ENCODE measurements at places on chromosomes 4 and X.
A peak's percentile ranks its signal among the peaks of the same experiment; 100 is the strongest.

DNA sequence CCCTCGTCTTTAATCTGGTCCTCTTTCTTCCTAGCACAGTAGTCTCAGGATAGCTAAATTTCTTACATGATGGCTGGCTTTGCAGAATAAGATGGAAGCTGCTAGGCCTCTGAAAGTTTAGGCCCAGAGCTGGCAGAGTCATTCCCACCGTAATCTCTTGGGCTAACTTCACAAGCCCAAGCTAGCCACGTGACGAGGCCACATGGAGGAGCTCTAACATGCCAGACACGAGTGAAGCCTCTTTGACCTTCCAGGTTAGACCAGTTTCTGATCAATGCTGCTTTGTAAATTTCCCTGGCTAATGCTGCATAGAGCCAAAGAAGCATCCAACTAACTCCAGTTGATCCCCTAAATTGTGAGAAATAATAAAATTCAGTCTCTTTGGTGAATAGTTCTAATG, 9.5 kb upstream of the CENPE start:
- DNase-seq: no peak

DNA sequence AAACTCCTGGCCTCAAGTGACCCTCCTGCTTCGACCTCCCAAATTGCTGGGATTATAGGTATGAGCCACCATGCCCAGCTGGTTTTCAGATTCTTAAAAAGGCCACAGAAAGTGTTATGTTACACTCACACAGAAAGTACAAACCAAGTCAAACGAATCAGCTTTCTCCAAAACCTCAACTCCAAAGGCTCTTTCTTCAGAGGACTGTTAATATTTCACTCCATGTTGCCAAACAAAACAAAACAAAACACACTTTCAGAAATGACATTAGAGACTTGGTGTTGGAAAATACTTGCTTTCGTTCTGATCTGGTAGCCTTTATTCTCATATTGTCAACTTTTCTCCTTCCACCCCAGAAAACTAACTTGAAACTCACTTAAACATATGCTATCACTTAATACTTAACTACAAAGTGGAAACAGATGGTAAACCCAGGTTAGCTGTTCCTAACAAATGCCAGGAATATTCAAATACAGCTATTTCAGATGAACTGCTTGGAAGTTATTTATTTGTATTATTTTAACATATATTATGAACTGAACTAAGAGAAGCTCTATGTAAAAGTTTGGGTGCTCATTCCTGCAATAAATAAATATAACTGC, 34.7 kb downstream of the RLIM start:
- no peak for DNase-seq

GRCh38 chr4:78951862-78952472, 12.7 kb upstream of the PAQR3 start:
- no peak for DNase-seq

DNA sequence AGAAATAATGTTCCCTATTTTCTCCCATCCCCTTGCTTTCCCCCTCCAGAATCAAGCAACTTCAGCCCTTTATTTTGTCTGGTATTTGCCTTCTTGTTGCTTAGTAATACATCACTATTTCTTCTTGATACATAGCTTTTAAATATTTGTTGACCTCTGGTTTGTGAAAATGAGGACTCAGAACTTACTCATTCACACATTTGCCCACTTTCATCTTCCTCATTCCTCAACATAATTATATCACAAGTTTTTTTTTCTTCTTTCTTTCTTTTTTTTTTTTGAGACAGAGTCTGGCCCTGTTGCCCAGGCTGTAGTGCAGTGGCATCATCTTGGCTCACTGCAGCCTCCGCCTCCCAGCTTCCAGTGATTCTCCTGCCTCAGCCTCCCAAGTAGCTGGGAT, 28.9 kb upstream of the NDUFC1 start:
- DNase-seq: no peak

GRCh38 chrX:69070949-69071650, 94.2 kb downstream of the PJA1 start:
- DNase-seq: no peak

GRCh38 chrX:109187473-109188168, 294.3 kb downstream of the GUCY2F start:
- no peak for DNase-seq

- no peak for DNase-seq
Observed at GRCh38 chr4:164509951-164510350, 244.0 kb upstream of the SMIM31 start.

DNA sequence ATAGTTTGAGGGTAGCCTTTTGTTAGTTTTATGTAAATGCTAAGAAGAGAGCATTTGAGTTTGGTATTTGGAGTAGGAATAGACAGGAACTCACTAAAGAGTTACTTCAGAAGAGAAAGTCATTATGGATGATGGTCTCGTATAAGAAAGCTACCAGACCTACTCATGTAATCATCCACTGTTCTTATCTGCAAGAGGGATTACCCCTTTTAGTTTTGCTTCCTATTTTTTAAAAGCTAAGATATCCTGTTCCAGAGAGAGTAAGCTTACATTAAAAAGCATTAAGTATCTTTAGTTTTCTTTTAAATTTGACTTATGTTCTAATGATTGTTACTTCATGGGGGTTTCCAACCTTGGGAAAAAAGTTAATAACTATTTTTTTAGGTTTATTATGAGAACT, 12.5 kb upstream of the ART3 start:
- no peak for DNase-seq

GRCh38 chr4:108793415-108793814, 30.6 kb upstream of the ETNPPL start:
- DNase-seq: no peak

DNA sequence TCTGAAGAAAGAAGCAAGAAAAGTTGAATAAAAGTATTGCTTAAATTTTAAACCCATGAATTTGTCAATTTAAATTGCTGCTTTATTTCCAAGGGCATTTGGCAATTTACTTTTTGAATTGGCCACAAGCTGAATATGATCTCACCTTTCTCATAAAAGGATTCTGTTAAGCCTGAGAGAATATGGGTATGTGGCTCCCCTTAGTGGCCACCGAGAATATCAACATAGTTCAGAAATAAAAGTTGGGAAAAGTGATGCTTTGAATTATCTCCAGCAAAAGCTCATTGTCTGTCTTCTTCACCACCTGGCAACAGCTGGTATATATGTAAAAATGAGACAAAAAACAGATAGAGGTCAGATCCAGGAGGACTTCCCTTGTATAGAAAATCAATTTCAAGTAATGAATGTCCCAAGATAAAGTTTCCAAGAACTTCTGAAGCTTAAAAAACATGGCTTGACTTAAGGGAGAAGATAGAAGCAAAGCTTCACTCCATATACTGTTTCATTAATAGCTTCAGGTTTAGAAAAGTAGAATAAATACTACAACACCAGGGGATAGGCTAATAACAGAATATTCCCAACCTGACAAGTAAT, 290.7 kb upstream of the FAM241A start:
- no peak for DNase-seq

- DNase-seq: no peak
Observed at GRCh38 chrX:96752781-96753180, 68.1 kb downstream of the DIAPH2 start.

GRCh38 chr4:39626261-39626660, 12.4 kb downstream of the SMIM14 start:
- DNase-seq: no peak

GRCh38 chrX:115183980-115184379, 5.2 kb upstream of the RBMXL3 start:
- DNase-seq: no peak

DNA sequence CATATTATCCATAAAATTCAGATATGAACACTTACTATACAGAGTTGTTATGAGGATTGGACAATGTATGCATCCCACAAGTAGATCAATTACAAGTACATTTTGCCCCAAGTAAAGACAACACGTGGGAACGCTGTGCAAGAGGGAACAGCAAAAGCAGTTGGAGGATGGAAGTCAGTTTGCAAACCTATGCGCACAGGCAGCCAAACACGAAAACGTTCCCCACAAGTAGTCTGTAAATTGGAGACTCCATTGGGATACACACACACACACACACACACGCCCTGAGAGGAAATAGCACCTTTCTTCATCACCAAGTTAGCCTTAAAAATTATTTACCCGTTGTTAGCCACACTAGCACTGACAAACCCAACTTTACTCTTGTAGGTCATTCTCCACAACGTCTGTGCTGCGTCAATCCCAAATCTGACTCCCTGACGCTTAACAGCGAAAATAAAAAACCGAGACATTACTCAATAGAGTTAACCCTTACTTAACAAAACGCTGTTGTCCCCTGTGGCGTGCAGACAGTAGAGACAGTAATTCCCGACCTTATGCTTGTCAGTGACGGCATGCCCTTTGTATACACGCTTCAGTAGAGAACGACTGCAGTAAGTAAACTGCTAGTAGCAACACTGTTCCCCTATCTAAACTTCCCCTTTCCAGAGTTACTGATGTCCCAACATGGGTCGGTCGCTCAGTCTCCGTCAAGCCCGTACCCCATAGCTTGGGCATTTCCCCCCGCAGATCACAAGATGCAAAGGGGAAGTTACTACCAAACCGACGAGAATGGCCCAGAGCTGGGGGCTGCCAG, 730 bp downstream of the MANBA start:
- no peak for DNase-seq

- DNase-seq: no peak
Observed at GRCh38 chr4:143417679-143418403, 81.2 kb downstream of the GAB1 start.

DNA sequence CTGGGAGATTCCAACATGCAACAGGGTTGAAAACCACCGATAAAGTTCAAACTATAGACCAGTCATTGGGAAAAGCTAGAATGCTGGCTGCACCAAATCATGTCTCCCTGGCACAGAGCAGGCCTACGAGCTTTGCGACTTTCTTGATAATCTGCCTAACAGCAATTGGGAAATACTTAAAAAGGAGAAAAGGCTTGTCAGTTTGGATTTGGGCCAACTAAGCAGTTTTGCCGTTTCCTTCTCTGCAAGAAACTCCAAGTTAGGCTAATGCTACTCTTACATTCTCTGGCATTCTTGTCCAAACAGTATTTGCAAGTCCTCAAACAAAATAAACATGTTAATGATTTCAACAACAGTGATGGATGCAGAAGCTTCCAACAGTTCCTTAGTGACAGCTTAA, 87.9 kb downstream of the PDK3 start:
- no peak for DNase-seq

- no peak for DNase-seq
Observed at GRCh38 chr4:127229855-127230608, 402.7 kb upstream of the INTU start.

- no peak for DNase-seq
Observed at GRCh38 chrX:17047224-17047623, 100.8 kb downstream of the REPS2 start.

DNA sequence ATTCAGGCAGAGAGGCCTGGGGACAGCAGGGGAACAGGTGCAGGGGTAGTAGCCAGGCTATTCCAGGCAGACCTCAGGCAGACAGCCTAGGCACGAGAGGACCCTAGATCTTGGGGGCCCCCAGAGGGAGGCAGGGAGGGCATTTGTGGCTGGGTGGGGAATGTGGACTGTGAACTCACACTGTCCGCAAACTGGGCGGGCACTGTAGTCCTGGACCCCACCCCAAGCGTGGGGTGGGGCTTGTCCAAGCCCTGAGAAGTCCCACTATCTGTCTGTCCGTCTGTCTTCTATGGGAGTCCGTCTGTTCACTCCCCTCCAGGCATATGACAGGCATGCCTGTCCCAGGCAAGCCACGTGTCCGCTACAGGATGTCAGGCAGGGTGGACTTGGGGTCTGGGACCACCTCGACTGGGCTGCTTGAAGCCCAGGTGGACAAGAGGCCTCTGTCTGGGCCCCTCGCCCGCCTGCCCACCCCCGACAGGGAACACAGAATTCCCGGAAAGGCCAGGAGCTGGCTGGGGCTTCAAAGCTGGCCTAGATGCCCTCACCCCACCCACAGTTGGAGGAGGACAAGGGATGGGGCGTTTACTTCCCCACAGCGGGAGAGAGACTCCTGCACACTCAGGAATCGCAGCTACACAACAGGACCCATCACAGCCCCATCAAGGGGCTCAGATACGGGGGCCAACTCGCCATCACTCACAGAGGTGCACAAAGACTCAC, at the start of gene SLC38A5:
TSS of gene SLC38A5 (minus strand) at position 151 of the 723 bp plus-strand sequence. CDS start 2,336 bp downstream, outside the sequence.
- no peak for DNase-seq

GRCh38 chr4:166600264-166600663, 634.0 kb downstream of the SPOCK3 start:
- DNase-seq: no peak

DNA sequence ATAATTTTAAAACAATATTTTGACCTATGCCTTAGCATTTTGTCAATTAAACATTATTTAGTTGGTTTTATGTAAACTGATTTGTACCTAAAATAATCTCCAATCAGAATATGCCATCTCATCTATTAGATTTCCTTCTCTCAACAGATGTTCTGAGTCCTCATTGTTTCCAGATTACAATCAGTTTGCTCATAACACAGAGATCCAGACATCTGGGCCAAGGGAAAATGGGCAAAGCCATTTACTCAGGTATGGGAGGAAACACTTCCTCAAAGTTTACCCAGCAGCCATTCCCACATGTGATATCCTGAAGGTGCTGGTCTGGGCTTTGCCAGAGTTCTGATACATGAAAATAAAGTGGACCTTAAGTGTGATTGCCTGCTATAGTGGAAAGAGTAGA, 217.9 kb upstream of the GPC4 start:
- DNase-seq: no peak

- no peak for DNase-seq
Observed at GRCh38 chrX:130165181-130165702, 399 bp downstream of the AIFM1 start.

GRCh38 chrX:46642145-46642544, 68.6 kb downstream of the CHST7 start:
- DNase-seq: no peak

GRCh38 chr4:153153339-153153871, 50.8 kb upstream of the TRIM2 start:
- DNase-seq: peak; percentile 66

- no peak for DNase-seq
Observed at GRCh38 chrX:39304746-39305145, 503.5 kb downstream of the MID1IP1 start.

DNA sequence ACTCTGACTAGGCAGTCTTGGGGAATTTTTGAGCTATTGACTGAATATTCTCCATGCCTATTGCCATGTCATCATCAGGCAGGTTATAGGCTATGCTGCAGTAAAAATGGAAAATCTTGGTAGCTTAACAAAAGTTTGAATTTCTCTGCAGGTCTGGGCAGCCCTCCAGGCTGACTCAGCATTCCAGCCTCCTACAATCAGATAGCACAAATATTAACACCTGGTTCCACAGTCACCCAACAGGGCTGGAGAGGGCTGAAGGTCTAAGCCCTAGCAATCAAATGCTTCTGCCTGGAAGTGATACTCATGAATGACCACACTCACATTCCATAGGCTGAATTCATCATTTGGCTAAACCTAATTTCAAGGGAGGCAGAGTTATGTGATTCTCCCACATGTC, 9.6 kb upstream of the PPP3CA start:
- no peak for DNase-seq

GRCh38 chrX:132267392-132267791, 48.1 kb upstream of the RAP2C start:
- no peak for DNase-seq

- DNase-seq: no peak
Observed at GRCh38 chrX:66633541-66633940, 5.3 kb downstream of the EDA2R start.

DNA sequence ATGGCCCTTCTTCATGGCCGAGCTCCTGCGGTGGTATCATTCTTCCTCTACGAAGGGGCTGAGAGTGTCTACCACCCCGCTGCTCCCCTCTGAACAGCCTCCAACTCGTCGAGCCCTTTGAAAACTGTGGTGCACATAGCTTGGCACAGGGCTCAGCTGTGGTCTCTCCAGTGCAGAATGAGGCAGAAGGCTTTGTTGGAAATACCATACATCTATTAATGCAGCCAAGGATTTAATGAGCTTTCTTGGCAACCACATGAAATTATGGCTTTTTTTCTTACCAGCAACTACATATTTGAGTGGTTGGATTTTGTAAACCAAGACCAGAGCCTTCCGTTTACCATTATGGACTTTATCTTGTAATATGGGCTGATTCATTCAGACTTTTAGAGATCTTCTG, 61.7 kb upstream of the CBR4 start:
- no peak for DNase-seq

All from stimulated activated CD4-positive, alpha-beta T cell treated with anti-CD3 and anti-CD28 coated beads, Interleukin-15, amount 100 ng/mL, for 48 hours (primary cell).